GM23248 (cell line): ENCODE measurements at places on chromosomes 2 and 18. TPM values are rescaled to one million over a fixed set of nuclear protein-coding genes. Genes with fewer than 3 reads are reported as not detected.

The PLGLB2 gene
- total RNA-seq, result 1.4 and 1.5 TPM in 2 replicates

The FAM161A gene
- 0.25 and 0.76 TPM in 2 replicates for total RNA-seq

The DLGAP1 gene
- total RNA-seq, result 0.22 TPM in 1 of 2 replicates, not detected in the other

DNA sequence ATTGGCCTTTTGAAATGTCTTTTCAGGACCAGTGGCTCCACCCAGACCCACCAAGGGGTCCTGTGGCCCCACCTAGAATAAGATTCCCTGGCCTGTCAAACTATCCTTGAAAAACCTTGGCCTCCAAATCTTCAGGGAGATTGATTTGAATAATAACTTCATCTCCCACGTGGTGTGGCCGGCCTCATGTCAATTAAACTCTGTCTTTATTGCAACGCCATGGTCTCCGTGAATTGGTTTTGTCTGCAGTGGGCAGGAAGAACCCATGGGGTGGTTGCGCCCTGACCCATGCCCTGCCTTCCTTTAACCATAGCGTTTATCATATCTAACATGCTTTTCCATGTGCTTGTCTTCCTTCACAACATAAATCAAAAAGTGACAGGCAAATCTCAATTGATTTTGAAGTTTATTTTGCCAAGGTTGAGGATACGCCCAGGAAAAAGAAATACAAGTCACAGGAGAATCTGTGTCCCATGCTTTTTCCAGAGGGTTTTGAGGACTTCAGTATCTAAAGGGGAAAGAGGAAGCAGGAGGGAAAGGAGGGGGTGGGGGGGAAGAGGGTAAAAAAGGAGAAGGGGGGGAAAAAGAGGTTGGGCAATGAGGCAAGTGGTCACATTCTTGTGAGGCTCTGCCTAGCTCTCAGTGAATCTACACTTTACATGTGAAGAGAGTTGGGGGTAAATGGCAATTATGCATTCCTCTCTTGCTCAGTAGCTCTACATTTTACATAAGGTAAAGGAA lies 66.5 kb upstream of the CABLES1 start:
- no peak for DNase-seq
- no peak overlapping the region for H3K27ac ChIP-seq
- H3K4me1 ChIP-seq, result no peaks in the 10 kb centered on the region
- no peaks in the 10 kb centered on the region for H3K27me3 ChIP-seq
- H3K36me3 ChIP-seq, result no peaks in the 10 kb centered on the region

- no peaks in the 10 kb centered on the region for H3K4me1 ChIP-seq
- DNase-seq, result peak; percentile 39
- H3K27ac ChIP-seq, result no peak overlapping the region
Observed at GRCh38 chr18:46555724-46556123, 101.3 kb downstream of the LOXHD1 start.

- no peak overlapping the region for H3K4me3 ChIP-seq
- no peak overlapping the region for H3K27ac ChIP-seq
- no peak for DNase-seq
- no peaks in the 10 kb centered on the region for H3K36me3 ChIP-seq
- H3K4me1 ChIP-seq, result peaks cover 10% of the 10 kb centered on the region
Observed at GRCh38 chr2:181116261-181116660, 135.9 kb downstream of the UBE2E3 start.

- H3K36me3 ChIP-seq, result no peaks in the 10 kb centered on the region
- no peak overlapping the region for H3K27ac ChIP-seq
Observed at GRCh38 chr2:237490009-237490711, 3.1 kb downstream of the MLPH start.

GRCh38 chr18:23311351-23312121 lies 141.6 kb upstream of the RIOK3 start:
- peak; percentile 98 for DNase-seq
- H3K36me3 ChIP-seq, result no peaks in the 10 kb centered on the region
- H3K27me3 ChIP-seq, result no peaks in the 10 kb centered on the region
- no peak overlapping the region for H3K4me3 ChIP-seq
- H3K4me1 ChIP-seq, result peaks cover 30% of the 10 kb centered on the region
- peak overlapping the region; percentile 32; the same call in 1 of the 2 replicates for H3K27ac ChIP-seq
